ENCODE measurements at places on chromosomes 7 and 10.

- no peak for DNase-seq
These were observed 94.0 kb upstream of the CDCA7L start for GRCh38 chr7:22039670-22040069.

DNA sequence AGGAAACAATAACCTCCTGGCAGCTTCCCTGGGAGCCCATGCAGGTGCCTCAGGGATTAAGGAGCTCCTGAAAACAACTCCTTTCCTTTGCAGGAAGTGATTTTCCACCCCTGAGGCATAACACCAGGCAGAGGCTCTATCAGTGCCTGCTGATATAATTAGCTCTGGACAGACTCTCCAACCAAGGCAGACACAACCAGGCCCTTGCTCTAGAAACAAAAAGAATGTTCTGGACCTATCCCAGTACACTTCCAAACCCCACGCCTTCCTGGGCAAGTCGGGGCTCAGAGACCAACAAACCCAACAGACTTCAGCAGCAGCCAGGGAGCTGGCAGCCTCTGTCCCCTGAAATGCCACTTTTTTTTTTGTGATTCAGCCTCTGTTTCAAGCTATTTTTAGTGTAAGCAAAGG is 247.1 kb downstream of the KCNMA1 start:
- no peak for DNase-seq

DNA sequence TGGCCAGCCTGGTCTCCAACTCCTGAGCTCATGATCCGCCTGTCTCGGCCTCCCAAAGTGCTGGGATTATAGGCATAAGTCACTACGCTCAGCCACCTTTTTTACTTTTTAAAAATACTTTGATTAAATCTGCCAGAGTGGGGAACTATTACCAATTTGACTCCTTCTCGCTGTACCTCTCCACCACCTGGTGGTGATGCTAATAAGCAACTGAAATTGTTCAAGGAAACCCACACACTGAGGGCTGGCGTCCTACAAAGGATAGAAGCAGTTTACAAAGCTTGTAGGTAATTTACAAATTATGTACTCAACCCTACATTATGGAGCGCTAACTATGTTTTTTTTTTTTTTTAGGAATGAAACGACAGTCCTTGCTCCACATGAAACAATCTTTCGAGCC is 111.1 kb downstream of the CPED1 start:
- DNase-seq, result no peak

DNA sequence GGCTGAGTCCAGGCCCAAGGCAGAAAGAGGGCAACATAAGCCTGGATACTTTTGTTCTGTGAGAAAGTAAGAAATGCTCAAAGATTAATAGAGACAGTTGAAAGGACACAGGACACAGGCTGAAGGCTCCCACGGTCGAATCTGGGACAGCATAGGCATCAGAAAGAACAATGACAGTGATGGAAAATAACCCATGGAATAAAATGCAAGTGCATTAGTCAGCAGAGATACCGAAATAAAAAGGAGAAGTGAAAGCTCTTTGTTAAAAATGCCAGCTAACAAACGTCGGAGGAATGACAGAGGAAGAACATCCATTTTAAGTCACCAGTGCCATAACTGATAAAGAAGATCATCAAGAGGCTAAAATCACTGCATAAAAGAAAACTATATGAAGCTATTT is 19.6 kb upstream of the AGAP5 start:
- DNase-seq, result no peak

DNA sequence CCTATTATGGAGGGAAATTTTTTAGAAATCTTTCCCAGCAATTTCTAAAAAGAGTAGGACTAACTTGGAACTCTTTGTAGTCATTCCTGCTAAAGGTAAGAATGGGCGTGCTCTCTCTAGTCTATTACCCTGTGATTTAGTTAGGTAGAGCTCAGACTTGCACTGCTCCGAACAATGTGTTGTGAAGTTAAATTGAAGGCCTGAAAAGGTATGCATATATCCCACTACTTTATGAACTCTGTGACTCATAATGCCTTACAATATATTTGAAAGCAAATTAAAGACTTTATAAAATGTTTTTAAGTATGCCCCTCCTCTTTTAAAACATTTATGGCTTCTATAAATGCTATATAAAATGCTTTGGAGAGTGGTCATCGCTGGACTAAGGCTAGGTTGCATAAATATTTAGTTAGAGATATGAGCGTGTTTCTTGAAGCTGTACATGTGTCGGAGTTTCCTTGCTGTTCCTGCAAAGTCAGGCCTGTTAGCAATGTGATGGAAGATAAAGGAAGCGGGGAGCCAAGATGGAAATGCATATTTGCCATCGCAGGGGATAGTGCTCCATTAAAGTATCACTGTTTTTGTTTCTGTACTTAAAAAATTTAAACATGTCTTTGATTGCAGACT is 761.4 kb downstream of the LRMDA start:
- DNase-seq, result no peak

GRCh38 chr10:26172131-26172530 is 44.4 kb upstream of the GAD2 start:
- no peak for DNase-seq

DNA sequence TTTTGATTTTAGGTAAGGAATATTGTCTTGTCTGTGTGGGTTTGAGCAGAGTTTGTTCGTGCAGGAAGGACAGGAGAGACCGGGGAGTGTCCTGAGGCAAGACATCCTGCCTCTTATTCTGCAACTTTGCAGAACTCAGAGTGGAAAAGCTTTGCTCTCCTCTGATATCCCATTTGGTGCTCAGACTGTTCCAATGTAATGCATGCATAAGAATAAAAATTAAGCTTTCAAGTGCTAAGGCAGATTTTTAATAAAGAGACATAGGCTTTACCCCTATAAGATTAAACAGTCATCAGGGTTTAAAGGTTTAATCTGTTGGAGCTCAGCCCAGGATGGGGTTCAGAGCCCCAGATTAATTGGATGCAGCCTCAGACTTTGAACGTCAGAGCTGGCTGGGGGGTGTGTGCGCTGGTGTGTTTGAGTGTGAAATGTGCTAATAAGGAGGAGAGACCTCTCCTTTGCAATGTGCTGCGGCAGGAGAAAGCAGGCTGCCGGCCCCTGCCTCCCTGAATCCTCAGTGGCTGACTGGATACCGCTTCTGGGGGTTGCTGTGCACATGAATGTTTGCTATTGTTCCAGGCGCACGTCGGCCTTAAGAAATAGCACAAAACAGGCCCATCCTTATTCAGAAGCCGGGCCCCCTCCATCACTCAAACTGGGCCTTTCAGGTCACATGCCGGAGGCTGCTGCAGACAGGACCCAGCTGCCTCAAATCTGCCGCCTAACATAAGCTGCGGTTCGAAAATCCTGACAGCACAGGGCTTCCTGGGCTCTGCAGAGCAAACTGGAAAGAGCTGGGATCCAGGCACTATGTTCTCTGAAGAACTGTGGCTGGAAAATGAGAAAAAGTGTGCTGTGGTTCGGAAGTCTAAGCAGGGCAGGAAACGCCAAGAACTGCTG is 84.1 kb upstream of the PRR15 start:
- no peak for DNase-seq
